ENCODE measurements at places on chromosomes 3 and 15.

DNA sequence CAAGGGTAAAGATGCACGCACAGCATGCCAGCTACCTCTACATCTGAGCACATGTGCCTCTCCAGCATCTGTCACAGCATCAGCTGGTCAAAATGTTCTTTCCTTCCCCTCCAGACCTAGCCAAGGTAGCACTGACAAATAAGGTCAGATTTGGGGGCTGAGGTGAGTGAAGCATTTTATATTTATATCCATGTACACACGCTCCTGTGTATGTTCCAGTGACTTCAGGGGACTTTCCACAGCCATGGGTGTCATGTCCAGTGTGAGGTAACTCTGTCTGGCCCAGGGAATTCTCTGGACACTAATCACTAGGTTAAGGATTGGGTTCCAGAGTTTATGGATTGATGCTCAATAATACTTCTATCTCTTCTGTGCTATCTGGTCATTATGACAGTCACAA is 165.2 kb upstream of the TP63 start:
- no peak for DNase-seq

- no peak for DNase-seq
Measured at GRCh38 chr3:50777680-50778079, 103.0 kb downstream of the DOCK3 start.

DNA sequence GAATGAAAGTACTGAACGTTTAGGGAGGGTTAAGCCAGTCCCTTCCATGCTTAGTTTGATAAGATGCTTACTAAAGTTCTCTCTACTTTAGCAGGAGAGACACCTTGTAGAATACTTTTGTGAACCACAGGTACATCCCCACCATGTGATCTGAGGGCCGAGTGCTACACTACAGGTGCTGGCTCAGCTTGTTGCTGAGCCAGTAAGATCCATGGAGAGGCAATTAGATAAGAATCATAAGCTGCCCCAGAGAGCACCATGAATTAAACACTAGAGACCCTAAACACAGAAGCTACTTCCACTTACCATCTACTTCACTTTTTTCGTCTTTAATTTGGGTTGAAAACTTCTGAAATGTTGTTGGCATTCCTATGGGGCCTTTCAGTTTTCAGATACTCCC is 70.5 kb upstream of the GOLGA8B start:
- no peak for DNase-seq

DNA sequence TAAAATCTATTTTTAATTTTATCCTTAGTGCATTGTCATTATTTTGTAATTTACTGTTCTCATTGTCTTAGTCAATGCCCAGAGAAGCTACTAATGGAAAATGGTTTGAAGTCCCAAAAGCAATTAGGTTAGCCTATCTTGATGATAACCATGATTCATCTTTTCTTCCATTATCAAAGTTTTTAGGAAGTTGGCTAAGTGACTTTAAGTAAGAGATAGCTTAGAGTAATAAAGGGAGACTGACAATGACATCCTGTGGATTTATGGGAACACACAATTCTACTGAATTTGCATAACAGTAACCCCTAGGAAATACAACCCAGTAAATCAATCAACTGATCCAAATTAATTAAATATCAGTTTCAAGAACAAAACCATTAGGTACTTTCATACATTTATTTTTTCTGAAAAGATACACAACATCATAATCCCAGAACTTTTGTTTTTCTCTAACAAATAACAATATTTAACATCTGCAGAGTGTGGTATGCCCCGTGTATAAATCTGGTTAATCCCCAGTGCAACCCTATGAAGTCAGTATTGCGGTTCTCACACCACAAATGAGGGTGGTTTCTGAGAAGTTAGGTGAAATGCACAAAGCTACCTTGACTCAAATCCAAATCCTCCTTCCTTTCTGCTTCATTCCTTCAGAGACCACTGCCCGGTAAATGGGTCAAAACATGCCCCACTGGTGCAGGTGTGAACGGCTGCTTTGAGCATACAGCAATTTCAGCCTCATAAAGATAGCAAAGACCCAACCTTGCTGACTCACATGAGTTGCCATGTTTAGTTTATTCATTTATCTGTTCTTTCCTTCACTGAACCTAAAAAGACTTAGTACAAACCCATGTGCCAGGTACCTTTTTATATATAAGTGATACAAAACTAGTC is 202.1 kb downstream of the TBL1XR1 start:
- no peak for DNase-seq

DNA sequence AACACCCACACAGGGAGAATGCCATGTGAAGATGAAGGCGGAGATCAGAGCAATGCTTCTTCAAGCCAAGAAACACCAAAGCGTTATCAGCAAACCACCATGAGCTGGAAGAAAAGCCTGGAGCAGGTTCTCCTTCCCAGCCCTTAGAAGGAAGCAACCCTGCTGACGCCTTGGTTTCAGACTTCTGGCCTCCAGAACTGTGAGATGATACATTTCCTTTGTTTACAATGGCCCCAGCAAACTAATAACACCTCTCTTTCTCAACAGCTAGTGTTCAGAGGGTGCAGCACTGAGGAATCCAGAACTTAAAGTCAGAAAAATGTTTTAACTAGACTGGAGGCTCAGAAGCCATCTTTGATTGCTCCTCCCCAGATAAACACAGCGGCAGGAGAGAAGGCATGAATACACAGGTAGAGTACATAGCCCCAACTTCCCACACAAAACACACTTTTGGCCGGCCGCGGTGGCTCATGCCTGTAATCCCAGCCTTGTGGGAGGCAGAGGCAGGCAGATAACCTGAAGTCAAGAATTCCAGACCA is 132.4 kb upstream of the LPP start:
- no peak for DNase-seq

DNA sequence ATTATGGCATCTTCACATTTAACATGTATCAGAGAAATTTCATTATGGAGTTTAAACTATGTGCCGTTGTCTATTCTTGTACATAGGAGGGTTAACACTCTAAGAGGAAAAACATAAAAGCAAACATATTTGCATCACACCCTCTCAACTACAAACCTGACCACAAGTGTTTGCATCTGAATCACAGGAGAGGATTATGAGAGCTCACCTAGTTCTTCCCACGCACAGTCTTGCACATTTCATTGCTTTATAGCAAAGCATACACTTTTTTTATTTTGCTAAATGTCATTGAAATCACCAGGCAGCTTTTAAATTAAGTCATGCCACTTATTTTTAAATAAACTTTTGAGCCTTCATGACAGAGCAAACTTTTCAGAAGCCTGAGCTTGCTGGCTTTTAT is 12.5 kb downstream of the TRAT1 start:
- DNase-seq: no peak

- no peak for DNase-seq
Measured at GRCh38 chr15:85333132-85333831, 47.1 kb upstream of the AKAP13 start.

DNA sequence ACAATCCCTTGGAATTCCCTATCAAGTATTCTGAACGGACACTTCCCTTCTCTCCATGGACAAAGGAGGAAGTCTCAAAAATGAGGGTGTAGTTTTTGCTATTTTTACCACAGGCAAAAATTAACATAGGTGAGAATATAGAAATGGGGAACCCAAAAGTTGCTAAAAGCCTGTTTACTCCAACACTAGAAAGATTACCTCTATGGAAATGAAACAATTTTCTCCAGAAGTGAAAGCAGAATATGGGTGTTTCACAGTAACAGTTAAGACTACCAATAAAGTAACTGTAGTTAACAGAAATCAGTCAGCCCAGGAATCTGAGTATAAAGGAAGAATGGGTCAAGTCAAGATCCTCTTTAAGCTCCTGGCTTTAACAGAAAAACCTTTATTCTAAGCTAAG is 9.3 kb downstream of the TRA2B start:
- no peak for DNase-seq

DNA sequence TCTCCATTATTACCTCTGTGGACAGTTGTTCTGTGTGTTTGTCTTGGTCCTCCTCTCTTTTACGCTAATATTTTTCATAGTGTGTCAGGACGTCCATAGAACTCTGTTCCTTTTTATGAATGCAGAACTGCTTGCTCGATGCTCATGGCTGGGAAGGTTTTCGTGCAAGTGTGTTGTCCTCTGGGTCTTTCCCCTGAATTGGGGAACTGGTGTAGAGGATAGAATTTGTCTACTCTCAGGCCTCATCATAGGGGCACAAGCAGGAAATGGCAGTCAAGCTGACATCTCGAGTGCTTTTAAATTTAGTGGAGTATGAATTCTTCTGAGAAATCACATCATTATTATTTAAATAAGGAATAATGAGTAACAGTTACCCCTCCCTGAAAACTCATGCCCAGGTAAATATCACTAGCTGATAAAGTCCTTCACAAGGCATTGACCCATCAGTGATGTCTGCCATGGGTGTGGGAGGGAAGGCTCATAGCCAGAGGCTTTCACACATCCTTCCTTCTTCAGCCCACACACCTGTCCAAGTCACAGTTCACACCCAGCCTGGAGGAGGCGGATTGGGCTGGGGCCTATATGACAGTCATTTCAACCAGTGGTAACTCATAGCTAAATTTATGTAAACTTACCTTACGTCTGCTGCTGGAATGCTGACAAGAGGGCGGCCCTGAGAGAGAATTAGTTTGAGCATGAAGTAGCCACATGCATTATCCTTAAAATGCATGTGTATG is 226.1 kb downstream of the PLCL2 start:
- no peak for DNase-seq

- DNase-seq: no peak
Measured at GRCh38 chr15:96117270-96117669, 213.2 kb upstream of the NR2F2 start.

DNA sequence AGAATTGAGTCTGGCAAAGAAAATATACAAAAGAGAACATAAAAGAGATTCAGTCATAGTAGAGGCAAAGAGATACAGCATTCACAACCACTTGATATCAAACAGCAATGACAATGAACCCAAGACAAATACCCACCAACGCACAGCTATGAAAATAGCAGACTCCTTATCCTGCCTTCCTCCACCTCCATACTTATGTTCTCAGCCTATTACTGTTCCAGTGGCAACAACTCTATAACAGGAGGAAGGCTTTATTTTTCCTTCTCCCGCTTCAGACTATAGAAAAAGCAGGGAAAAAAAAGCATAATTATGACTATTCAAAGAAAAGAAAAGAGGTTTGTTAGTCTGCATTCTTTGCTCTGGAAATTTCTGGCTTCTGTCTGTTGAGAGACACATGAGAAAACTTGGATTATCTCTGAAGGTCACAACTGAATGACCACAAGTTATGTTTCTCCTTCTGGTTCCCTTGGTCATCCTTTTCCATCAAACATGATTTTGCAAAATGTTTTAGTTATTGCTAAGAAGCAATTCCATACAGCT is 81.2 kb upstream of the PLXND1 start:
- no peak for DNase-seq

DNA sequence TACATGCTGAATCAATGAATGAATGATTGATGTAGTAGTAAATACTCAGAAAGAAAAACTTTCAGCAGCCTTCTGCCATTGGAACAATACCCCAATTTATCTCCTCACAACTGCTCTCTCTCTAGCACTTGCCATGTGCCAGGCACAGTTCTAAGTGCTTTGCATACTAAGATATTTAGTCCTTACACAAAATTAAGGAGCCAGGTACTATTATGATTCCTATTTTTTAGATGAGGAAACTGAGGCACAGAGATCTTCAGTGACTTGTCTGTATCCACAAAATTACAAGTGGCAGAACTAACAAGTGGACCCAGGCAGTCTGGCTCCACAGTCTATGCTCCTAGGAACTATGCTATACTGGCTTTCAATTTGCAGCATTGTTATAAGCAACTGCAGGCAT is 279.2 kb downstream of the LSAMP start:
- DNase-seq: no peak

DNA sequence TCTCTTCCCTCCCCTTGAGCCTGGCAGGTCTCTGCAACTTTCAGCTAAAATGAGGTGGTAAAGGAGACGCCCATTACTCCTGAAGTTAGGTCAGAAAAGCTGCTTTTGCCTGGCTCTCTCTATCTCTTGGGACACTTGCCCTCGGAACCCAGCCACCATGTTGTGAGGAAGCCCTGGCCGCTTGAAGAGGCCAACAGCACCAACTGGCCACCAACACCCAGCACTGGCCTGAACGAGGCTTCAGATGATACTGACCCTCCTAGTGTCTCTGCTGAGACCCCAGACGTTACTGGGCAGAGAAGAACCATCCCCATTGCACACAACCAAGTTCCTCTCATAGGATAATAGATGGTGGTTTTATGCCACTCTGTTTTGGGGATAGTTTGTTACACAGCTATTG is 49.5 kb upstream of the PCSK6 start:
- no peak for DNase-seq

DNA sequence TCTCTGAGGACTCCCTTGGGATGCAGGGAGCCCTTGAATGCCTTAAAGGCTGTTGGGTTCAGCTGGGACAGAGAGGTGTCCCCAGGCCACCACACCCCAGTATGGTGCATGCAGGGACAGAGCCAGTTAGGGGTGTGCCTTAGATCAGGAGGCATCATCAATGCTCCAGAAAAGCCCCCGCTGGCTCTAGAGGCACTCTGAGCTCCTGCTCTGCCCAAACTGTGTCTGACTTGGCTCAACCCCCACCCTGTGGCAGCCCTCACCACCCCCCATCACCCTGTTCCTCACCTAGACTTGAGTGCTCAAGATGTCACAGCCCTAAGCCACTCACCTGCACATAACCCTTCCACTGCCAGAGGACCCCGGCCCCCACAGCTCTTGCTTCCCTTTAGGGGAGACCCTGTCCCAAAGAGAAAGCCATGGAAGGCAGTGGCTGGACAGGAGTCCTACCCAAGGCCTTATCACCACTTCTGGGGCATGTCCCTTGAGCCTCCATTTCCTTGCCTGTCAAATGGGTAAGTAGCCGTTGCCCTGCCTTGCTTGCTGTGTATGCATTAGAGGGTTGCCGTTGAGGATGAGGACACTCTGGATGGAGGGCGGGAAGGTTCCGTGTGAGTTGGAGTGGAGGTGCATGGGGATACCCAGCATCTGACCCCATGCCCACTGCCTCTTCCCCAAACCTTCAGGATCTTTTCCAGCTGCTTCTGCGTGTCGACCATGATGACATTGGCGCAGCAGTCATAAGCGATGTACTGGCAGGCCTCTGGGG is 41.4 kb downstream of the ACSBG1 start:
- no peak for DNase-seq

DNA sequence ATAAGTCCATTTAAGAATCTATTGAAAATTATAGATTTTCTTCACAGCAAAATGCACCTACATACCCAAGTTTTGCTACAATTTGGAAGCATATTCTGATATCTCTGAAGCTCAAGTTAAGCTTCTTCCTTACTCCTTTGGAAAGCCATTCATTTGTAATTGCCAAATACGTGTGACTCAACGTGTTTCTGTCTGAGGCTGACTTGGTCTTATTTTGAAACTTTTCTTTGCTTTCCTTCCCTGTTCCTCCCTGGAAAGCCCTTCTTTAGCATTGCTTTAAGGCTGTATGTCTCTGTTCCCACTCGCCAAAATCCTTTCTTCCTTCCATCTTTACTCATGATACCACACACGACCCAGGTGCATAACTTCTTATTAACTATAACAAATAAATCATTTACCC is 232.0 kb downstream of the ZBBX start:
- no peak for DNase-seq
